ENCODE measurements at places on chromosomes 13 and 19. TPM values are rescaled to one million over a fixed set of nuclear protein-coding genes. Genes with fewer than 3 reads are reported as not detected.
A peak's percentile ranks its signal among the peaks of the same experiment; 100 is the strongest.

- DNase-seq: no peak
These were observed 583 bp downstream of the ZNF615 start for GRCh38 chr19:52007451-52007805.

GRCh38 chr13:90403330-90404082 is 944.0 kb upstream of the MIR17HG start:
- DNase-seq: no peak

DNA sequence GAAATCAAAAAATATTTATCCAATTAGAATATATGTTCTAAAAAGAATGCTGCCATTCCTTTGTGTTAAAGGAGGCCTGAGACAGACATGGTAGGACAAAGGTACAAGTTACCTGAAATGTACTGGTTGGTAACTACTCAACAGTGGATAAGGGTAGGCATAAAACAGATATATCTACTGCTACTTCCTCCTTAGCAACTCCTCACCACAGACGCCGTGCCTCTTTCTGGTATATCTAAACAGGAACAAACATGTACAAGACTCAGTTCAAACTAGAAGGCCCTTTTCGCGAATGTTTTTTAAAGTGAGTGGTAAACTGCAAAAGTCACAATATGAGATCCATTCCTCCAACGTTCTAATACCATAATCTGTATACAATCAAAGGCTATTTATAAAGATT is 86.9 kb downstream of the TBC1D4 start:
- DNase-seq: no peak

The PALM gene
- total RNA-seq: 7.6 TPM

The HOMER3 gene
- 18.1 TPM for total RNA-seq

The FAM216B gene
- total RNA-seq: 2.2 TPM

DNA sequence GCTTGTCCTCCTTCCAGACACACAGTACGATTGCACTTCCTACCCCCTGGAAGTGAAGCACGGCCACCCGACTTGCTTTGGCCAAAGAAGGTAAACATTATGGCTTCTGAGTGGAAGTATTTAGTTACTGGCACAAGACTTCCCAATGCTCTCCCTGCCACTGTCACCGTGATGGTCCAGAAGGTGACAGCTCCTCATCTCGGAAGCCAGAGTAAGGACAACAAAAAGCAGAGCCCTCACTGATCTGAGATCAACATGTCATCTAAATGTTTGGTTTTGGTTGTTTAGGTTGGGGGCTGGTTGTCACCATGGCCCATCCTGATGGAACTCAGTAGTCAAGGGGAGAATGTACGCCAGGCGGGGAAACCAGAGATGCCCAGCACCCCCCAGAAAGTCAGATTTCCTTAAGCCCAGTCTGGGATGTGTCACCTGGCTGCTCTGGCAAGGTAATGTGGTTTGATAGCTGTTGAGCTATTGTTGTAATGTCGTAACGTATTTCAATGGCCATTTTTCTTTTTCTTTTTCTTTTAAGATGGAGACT is 170.1 kb upstream of the ZNF536 start:
- DNase-seq: no peak

DNA sequence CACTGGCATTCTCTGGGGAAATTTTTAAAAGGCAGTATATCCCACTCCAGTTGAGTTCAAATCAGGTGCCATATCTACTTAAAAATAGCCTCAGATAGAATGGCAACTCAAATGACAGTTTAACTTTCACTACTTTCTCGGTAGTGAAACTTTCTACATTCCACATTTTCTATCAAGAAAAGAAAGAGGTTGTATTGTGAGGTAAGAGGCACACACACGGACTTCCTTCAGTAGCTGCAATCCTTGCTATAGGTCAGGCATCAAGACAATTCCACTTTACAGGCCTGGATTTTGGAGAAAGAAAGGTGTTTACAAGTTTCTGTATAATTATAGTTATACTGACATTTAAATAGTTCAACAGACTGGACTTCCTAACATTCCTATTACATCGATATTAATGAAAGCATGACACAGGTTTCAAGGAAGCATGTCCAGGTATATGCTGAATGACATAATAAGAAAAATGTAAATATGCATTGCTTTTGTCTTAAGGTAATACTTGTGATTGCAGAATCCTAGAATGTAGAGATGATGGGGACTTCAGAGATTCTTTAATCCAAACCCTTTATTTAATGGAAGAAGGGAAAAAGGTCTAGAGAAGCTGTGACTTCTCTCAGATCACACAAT is 5.2 kb downstream of the STARD13 start:
- DNase-seq: no peak

DNA sequence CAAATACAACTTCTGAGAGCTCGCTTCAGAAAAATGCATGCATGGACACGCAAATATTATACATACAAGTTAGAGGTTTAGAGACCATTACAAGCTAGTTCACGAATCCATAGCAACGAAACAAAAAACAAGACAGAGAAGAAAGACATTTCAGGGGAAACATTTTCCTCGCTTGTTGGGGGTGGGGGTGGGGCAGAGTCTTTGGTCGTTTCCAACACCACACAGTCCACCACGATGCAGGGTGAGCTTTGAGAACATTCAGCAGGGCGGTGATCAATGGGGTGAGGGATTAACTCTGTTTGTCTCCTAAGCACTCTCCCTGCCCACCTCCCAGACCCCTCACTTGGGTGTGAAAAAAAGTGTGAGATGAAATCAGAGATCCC is 651 bp downstream of the OXGR1 start:
- no peak for DNase-seq

DNA sequence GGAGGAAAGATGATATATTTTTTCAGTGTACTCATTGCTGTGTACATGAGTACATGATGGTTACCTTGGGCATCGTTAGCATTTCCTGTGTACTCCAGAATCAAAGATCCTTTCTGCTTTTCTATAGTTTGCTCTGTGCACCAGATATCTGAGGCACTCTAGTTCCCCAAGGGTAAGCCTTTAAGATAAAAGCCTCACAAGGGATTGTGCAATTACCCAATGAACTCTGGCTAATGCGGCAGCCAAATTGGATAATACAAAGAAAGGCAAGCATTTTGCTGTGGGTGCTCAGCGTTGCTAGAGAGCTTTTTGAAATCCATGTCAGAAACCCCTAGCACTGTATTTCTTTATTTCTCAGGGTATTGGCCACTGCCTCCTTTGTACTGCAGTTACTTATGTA is 2.9 kb downstream of the CYSLTR2 start:
- no peak for DNase-seq

DNA sequence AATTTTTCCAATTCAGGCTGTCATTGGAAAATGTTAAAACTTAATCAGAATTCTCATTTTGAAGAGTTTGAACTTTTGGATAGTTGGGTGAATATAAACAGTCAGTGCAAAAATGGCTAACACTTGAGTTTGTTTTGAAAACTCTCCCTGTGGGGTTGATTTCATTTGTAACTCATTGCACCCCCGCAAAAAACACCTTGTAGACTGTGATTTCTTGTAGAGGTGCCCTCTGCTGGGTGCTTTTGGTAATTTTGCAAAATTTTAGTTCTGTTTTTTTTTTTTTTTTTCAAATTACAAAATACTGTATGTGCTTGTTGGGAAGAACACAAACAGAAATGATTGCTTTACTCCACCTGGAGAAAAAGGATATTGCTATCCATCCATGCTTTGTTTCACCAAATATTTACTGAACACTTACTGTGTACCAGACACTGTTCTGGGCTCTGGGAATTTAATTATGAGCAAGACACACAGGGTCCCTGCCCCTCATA is 28.2 kb upstream of the GPI start:
- no peak for DNase-seq

DNA sequence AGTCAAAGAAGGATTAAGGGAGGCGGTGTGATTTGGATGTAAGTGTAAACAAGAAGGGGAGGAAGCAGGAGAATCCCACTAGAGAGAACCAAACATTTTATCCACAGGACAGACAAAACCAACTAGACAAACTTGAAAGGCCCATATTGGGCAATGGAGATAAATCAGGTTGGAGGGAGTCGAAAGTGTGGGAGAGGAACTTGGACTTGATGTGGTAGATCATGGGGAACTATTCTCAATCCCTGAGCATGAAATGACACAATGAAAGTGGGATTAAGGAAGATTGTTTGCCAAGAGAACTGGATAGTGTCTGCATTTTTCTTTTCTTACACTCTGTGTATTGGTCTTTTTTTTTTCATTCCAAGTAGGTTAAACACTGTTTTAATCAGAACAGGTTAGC is 17.9 kb downstream of the GPR183 start:
- DNase-seq: no peak

GRCh38 chr19:17112700-17113099 is 37.1 kb downstream of the MYO9B start:
- no peak for DNase-seq

GRCh38 chr13:44112700-44113329 is 233.1 kb downstream of the LACC1 start:
- DNase-seq: no peak

DNA sequence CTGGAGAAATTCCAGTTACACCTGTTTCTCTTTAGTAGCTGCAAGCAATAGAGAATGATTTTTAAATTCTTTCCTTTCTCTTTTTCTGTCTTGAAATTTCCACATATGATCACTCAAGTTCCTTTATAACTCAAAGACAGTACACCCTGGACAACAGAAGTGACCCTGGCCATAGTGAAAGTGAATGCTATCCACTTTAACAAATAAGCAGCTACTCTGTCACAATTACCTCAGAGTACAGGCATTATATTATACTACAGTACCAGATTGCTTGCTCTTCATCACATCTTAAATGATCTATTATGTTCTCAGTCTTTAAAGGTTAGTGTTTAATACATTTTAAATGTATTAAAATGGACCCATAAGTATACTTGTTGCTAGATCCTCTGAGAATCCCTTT is 136.2 kb downstream of the KLF12 start:
- no peak for DNase-seq

- DNase-seq: no peak
These were observed 557.0 kb downstream of the FGF9 start for GRCh38 chr13:22227895-22228294.

The KL gene
- not detected for total RNA-seq

The ASPDH gene
- not detected for total RNA-seq

- peak; percentile 63 for DNase-seq
These were observed 37.4 kb downstream of the SCGB2B2 start for GRCh38 chr19:34639491-34640085.

DNA sequence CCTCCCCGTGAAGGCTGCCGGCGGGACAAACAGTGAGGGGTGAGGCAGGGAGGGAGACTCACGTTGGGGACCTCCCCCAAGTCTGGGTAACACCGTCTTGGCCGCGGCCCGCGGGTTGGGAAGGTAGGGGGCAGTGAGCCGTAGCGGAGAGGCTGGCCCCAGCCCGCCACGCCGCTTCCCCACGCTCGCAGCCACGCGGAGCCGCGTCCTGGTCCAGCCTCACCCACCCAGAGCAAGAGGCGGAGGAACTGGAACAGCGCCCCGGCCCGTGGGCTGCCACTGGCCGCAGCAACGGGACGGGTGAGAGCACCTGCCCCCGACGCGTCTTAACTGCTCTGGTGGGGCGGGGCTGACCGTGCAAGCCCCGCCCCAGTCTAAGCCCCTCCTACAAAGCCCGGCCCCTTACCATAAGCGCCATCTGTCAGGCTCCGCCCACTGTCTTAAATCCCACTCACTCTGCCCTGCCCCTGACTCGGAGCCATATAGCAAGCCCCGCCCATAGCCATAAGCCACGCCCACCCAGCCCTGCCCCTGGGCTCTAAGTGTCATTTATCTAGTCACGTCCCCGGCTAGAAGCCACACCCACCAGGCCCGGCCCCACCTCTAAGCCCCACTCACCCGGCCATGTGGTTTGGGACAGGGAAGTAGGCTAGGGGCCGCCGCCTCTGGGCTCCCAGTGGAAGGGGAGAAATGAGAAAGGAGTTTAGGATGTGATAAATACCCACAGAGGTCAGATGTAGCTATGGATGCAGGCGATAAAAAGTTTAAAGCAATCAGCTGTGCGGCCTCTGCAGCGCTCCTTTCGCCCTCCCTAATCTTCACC is 2.1 kb upstream of the CCL25 start:
- DNase-seq: peak; percentile 81

DNA sequence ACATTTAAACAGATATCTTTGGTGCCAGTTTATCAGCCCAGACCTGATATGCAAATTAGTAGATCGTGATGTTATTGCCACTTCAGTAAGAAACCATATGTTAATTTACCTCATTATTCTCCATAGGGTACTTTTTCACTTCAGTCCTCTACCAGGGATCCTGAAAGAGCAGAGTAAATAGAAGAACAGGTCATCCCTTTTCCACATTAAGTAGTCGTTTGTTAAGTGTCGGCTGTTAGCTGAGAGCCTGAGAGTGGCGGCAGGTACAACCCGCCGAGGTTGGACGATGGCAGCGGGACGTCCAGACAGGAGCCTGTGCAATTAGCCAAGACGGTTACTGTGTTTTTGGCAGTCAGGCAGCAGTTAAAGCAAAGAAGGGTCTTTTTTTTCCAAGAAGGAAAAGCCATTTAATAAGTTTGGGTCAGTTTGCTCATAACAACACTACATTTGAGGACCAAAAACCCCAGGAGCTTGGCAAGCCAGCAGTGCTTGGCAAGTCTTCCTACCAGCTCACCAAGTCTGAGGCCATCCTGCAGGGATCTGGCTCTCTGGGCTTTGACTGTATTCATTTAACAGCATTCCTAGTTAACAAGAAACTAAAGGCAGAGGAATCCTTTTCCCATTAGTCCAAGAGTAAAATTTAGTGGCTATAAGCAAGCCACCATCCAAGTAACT is 231.8 kb downstream of the SHISA2 start:
- DNase-seq: no peak

The ZNF726 gene
- total RNA-seq: 0.15 TPM

- no peak for DNase-seq
These were observed 1.4 kb downstream of the ECH1 start for GRCh38 chr19:38830039-38830733.

- no peak for DNase-seq
These were observed 207.2 kb upstream of the SPRY2 start for GRCh38 chr13:80547885-80548825.

The RNASEH2A gene
- 25.6 TPM for total RNA-seq

GRCh38 chr13:73411067-73411809 is 352.4 kb downstream of the KLF5 start:
- no peak for DNase-seq

- no peak for DNase-seq
These were observed 42.8 kb downstream of the TRPM4 start for GRCh38 chr19:49200238-49200862.

GRCh38 chr13:45406421-45406820 is 11.8 kb downstream of the SLC25A30 start:
- no peak for DNase-seq

DNA sequence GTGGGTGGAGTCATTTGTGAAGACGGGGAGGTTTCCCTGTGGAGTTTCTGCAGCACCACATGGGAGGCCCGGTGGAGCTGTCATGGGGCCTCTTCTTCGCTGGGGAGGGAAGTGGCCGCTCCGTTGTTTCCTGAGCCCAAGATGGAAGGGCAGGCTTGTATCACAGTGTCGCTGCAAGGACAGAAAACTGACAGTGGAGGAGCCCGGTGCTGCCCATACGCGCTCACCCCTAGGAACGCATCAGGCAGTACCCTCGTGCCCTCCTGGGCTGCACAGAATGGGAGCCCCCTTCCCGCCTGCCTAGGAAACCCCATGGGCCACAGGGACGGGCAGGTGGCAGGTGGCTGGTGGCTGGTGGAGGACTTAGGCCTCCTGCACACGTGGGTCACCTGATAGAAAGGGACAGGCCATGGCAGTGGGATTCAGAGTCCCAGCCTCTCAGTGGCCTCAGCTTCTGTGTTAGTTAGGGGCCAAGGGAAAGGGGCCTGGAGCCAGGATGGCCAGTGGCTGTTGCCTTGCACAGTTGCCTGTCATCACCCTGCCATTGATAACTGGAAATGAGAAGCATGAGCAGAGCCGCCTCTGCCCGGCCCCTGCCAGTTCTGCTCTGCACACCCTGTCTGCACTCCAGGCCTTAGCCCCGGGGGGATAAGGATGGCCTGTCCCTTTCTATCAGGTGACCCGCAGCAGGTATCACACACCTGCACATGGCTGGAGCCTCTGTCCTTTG is 7.6 kb downstream of the COL4A2 start:
- no peak for DNase-seq

Data from NCI-H460 (cell line).